ENCODE measurements at places on chromosomes 5 and 9.

GRCh38 chr9:93207326-93207814, 23.4 kb downstream of the WNK2 start:
- DNase-seq: no peak

DNA sequence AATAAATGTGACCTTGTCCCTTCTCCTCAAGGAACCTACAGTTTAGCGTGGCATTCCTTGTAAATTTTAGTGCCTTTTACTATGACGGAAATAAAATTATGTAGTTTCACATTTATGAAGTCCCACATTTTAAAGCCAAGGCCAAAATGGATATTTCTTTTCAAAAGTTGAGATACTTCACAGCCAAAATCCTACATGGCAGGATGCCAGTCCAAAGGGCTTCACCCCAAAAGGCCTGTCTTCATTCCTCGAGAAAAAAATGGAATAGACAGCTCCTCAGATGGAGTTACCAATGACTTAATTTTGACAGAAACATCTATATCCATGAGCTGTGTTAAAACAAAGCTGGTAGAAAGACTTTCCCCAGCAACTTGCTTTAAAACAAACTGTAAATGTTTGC, 211.2 kb downstream of the GLIS3 start:
- DNase-seq: no peak

DNA sequence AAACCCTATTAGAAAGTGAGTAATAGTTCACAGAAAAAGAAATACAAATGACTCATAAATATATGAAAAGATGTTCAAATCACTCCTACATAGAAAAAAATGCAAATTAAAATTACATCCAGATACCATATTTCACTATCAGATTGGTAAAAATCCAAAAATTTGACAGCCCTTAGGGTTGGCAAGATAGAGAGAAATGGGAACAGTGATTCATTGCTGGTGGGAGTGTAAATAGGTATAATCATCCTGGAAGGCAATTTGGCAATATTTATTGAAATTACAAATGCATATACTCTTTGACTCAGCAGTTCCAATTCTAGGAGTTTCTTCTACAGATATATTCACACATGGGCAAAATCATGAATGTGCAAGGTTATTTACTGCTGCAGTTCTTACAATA, 273.5 kb downstream of the NR2F1-AS1 start:
- no peak for DNase-seq

GRCh38 chr5:72110394-72111013, 3.2 kb downstream of the MAP1B start:
- DNase-seq: no peak
